ENCODE measurements at places on chromosomes 11 and 22. TPM values are rescaled to one million over a fixed set of nuclear protein-coding genes. Genes with fewer than 3 reads are reported as not detected.

Gene PATE2
- not detected for total RNA-seq

Gene TRPC6
- 3.1 TPM for total RNA-seq

Gene OR51E2
- 0.72 TPM for total RNA-seq

Gene OR51B2
- total RNA-seq, result not detected

Gene APBB1
- 39.4 TPM for total RNA-seq

Gene GGTLC2
- total RNA-seq, result not detected

Gene PRG3
- total RNA-seq, result not detected

Gene SAA2
- not detected for total RNA-seq

Gene TMEM151A
- total RNA-seq, result not detected

Gene FAT3
- total RNA-seq, result 2.2 TPM

Gene IRAG1
- 21.1 TPM for total RNA-seq

Gene ALX4
- total RNA-seq, result not detected

Gene IGF2
- 2.3 TPM for total RNA-seq

Gene ST13
- 235 TPM for total RNA-seq

Gene DMC1
- total RNA-seq, result 0.18 TPM

Gene APOA5
- not detected for total RNA-seq

Gene CHEK1
- total RNA-seq, result 30.3 TPM

Gene PARVA
- total RNA-seq, result 65.8 TPM

Gene CKAP5
- 82.8 TPM for total RNA-seq

Gene POLD3
- total RNA-seq, result 9.1 TPM

Gene CBY1
- total RNA-seq, result 14.2 TPM

Gene YPEL1
- 1.1 TPM for total RNA-seq

Gene ZNHIT2
- total RNA-seq, result 3.6 TPM

Gene SUN2
- 25.6 TPM for total RNA-seq

Gene SNX15
- total RNA-seq, result 8.1 TPM

Gene OR2AT4
- total RNA-seq, result not detected

Gene ADORA2A
- total RNA-seq, result 0.28 TPM

Gene SLC22A6
- total RNA-seq, result not detected

Gene PANX2
- under 0.01 TPM for total RNA-seq

Gene B4GAT1
- total RNA-seq, result 10.6 TPM

Gene PATE4
- total RNA-seq, result not detected

Gene C22orf15
- total RNA-seq, result 2.3 TPM

Gene NUMA1
- 61.7 TPM for total RNA-seq

Gene TMEM9B
- total RNA-seq, result 25.6 TPM

Gene CASP5
- total RNA-seq, result not detected

Gene PACSIN3
- 18.9 TPM for total RNA-seq
